ENCODE measurements at places on chromosomes 4 and X.

- DNase-seq: no peak
Observed at GRCh38 chr4:40340030-40340429, 4.9 kb downstream of the CHRNA9 start.

DNA sequence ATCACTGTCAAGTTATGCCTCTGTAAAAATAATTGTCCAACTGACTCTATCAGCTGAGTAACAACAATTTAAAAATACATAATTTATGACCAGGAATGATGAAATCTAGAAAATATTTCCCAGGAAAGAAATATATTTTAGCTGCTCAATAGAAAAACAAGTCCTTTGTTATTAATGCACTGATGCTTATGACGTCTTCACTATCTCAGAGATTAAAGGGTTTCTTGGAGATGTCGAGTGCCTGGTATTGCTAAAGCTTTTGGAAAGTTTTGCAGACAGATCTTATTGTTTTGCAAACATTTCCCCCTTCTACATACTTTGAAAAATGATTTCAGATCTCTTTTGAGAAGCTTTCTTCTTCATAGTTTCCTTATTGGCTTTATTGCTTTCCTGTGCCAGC is 154.6 kb upstream of the RPS6KA3 start:
- DNase-seq: no peak

GRCh38 chrX:132022198-132022966 is 720 bp upstream of the STK26 start:
- DNase-seq: peak; percentile 8

GRCh38 chr4:5133201-5133600 is 81.9 kb downstream of the STK32B start:
- DNase-seq: no peak

DNA sequence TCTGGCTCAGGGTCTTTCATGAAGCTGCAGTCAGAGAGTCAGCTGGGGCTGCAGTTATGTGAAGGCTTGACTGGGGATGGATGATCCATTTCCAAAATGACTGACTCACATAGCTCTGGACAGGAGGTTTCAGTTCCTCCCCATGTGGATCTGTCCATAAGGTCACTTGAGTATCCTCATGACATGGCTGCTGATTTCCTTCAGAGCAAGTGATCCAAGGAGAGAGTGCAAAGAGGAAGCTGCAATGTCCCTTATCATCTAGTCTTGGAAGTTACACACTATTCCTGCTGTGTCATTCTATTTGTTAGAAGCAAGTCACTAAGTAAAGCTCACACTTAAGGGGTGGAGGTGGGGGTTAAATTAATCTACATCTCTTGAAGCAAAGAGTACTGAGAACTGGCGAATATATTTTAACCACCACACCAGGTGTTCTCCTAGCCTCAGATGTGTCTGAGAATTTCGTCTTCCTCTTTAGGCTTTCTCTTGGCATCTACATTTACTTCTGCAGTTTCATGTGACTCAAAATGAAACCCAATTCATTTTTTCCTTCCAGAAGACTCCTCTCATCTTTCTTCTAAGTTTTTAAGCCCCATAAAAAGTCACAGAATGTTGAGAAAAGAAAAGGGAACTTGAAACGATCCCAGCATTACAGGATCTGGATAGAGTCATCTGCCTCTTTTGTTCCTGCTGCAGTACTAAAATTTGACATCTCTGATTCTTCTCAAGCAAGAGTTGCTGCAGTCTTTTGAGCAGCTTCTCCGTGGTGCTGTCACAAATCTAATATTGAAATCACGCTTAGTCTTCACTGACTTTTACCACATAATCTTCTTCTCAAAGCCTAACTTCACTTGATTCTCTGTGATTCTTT is 3.8 kb upstream of the GRPR start:
- no peak for DNase-seq

DNA sequence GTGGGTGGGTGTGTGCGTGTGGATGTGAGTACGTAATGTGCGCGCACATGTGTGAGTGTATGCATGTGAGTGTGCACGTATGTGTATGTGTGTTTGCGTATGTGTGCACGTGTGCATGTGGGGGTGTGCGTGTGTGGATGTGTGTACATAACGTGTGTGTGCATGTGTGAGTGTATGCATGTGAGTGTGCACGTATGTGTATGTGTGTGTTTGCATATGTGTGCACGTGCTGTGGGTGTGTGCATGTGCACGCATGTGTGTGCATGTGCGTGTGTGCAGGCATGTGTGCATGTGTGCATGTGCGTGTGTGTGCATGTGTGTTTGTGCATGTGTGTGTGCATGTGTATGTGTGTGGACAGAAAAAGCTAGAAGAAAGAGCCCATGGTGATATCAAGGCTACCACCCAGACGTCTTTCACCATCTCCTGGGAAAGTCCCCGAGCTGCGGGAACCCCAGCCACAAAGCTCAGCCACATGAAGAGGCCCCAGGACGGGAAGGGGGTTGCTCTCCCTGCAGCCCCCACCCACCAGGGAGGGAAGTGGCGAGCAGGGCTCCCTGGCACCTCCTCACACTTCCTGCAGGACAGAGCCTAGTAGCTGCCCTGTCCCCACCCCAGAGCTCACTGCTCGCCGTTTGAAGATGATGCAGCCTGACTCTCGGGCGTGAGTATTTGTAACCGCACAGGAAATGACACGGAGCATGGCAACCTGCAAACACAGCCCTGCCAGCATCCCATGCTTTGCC is 108.3 kb downstream of the DCTD start:
- DNase-seq: no peak

DNA sequence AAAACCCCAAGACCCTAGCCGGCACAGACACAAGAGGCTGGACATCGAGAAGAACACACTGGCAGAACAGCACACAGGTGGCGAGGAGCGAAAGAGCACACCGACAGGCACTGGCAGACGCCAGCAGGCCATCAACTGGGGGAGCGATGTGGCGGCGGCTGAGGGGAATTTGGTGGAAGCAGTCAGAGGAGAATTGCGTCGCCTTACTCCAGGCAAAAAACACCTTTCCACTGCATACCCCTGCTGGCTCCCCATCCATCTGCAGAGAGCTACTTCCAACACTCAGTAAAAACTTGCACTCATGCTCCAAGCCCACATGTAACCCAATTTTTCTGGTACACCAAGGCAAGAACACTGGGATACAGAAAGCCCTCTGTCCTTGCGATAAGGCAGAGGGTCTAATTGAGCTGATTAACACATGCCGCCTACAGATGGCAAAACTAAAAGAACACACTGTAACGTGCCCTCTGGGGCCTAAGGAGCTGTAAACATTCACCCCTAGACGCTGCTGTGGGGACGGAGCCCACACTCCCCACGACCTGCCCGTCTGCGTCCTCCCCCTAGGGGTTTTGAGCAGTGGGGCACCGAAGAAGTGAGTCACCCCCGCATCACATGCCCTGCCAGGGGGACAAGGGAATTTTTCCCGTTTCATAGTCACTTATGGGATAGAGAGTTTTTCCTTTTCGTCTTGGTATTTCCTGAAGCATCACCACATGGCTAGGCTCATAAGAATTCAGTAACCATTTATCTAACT is 262.3 kb downstream of the KCTD8 start:
- no peak for DNase-seq

Data from hepatic stellate cell (primary cell).